ENCODE measurements at places on chromosomes 1 and 21.

GRCh38 chr1:77371396-77371795 lies 89.6 kb downstream of the AK5 start:
- no peak for DNase-seq

GRCh38 chr1:204419064-204419403 lies 7.4 kb upstream of the PPP1R15B start:
- DNase-seq = peak; percentile 65

DNA sequence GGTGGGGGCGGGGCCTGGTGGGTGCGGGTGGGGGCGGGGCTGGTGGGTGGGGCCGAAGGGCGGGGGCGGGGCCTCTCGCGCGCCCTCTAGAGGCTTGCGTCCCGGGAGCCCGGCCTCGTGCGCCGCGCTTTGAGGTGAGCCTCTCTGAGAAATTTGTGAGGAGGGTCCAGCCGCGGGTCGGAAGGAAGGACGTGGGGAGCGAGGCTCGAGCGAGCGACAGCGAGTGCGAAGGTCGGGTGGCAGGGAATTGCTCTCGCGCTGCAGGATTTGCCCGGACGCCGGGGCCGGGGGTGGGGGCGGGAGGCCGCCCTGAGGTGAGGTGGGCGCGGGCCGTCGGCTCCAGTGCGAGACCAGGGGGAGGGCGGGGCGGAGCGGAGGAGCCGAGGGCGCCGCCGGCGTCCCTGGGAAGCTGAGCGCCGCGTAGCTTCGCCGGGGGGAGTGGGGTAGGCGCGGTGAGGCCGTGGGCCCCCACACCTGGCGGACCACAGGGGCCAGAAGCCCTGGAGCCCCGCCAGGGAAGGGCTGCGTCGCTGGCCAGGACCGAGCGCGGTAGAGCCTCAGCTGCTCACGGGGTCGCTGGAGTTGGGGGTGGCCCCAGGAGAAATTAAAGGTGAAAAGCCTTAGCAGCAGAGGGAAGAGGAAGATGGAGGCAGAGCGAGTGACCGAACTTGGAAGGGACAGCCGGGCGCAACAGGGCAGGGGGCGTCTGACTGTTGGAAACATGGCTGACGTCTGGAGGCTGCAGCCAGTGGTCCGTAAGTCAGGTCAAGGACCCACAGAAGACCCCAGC lies 754 bp upstream of the LSS start:
- DNase-seq = peak; percentile 25

- DNase-seq = no peak
Measured at GRCh38 chr1:117653732-117654492, 48.1 kb downstream of the TENT5C start.

- no peak for DNase-seq
Measured at GRCh38 chr1:161196521-161197451, 2.1 kb downstream of the ADAMTS4 start.

DNA sequence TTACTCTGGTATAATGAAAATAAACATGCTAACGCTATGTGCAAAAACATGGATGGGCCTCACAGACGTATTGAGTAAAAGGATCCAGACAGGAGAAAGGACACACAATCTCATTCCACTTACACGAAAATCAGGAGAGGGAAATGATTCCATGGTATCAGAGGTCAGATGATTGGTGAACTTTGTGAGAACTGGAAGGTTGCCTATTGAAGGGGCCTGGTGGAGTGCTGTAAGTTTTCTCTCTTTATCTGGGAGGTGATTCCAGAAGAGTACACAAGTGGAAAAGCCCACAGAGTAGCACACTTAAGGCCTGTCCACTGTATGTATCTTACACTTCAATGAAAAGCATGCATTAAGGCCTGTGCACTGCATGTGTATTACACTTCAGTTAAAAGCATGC lies 9.6 kb downstream of the GSTM2 start:
- DNase-seq = no peak

- no peak for DNase-seq
Measured at GRCh38 chr1:8013399-8013798, 12.7 kb downstream of the ERRFI1 start.

DNA sequence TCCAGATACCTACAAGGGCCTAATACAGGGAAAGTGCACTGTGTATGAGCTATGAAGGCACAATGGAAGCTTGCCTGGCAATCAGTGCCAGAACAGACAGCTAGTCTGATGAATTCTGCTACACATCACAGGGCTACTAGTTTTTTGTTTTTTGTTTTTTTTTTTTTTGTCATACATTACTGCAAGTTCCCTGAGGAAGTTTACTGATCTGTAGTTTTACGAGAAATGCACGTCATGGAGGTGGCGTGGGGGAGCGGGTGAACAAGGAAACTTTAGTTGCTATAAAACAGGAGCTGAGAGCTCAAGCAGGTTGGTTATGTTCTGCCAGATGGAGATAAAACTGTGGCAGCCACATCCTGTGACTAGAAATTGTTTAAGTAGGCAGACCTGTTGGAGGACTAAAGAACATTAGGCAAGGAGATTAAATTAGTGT lies 17.7 kb downstream of the PTPRC start:
- no peak for DNase-seq

DNA sequence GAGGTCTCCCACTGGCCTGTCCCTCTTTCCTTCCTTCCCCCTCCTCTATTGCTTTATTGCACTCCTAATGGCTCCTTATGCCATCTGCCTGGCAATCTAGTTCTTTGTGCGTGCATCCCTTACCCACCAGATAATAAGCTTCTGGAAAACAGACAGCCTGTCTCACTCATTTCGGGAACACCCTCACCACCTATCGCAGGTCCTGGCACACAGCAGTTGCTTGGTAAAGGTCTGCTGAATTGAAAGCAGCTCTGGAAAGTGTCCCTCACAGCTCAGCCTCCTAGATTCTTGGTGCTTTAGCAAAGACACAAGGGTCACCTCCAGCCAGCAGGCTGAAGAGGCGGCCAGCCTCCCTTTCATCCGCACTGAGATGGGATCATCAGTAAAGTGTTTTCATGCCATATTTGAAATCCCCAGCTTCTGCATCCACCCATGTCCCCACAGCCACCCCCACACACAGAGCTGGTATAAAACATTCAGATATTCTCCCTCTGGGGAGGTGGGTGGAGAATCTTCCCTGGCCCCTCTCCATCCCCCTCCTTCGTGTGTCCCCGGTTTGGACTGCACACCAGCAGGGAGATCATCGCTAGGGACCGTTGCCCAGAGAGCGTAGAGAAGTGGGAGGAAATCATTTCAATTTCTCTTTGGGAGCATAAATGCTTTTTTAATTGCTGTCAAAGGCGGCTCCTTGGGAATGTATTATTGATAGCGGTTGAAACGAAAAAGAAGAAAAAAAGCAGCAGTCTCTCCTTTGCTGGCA lies 29.1 kb upstream of the ATP2B4 start:
- DNase-seq = no peak

DNA sequence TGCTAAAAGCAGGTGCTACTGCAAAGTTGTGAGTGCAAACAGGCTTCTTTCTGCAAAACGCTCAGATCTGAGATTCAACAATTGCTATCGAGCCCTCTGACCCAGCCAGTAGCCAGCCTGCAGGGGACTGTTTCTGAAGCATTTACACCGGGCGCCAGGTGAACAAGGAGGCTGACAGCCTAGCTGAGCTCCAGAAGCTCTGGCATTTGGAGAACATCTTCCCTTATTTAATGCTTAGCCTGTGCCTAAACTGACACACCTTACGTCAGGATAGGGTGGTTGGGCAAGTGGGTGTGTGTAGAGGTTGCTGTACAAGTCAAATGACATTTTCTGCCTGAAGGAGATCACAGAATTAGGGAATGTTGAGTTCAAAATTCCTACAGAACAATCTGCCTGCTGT lies 15.8 kb upstream of the PLA2G2C start:
- DNase-seq = no peak

DNA sequence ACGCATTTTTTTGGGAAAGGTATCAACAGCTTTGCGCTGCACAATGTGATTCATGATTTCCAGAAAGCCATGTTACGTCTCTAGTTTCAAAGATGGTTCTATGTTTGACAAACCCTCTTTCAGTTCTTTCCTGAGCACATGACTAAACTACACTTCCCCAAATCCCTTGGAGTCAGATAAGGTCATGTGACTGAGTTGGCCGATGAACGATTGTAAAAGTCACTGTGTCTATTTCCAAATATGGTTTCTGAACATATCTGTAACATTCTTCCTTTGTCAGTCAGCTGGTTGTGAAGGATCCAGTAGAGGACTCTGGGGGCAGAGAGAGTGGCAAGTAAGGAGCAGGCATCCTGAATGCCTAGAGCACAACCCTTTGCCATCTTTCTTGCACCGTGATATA lies 35.4 kb downstream of the TMPRSS15 start:
- no peak for DNase-seq

GRCh38 chr21:24730661-24731060 lies 876.6 kb downstream of the MRPL39 start:
- no peak for DNase-seq

GRCh38 chr1:108767115-108767514 lies 20.6 kb downstream of the STXBP3 start:
- DNase-seq = no peak

DNA sequence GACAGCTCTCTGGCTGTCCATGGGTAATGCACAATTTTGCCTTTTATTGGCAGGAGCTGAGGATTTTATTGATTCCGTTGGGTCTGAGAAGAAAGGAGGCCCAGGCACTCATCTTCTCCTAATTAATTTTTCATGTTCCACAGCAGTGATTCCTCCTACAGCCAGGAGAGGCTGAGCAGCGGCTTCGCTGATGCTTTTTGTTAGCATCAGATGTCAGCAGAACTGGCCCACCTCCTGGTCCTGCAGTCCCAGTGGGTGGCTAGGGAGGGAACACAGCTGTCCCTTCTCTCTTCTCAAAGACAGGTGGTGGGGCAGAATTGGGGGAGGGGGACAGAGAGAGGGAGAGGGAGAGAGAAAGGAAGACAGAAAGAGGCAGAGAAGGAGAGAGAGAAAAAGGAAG lies 5.7 kb downstream of the MT1HL1 start:
- DNase-seq = no peak

DNA sequence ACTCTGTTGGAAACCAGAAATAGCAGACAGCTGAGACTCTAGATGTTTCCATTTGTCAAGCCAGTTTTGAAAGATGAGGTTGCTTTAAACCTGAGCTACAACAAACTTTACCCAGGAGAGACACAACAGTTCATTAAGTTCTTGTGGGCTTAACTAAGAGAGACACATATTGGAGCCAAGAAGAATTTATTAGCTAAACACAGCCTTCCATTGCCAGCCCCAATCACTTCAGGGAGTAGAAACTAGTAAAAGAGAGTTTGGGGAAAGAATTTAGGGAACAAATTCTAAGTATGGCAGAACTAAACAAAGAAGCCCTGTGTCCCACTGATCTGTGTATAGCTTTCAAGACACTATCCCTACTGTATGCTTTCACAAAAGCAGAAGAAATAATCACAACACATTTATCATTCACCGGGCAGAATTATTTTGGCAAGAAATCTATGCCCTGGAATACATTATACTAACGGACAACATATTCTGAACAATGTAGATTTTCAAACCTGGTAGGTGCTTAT lies 87.3 kb upstream of the KAZN start:
- DNase-seq = no peak

- DNase-seq = peak; percentile 63
Measured at GRCh38 chr1:235075048-235075776, 53.4 kb downstream of the TOMM20 start.

Data from Caki2 (cell line).